ENCODE measurements at places on chromosomes 2 and 18. TPM values are rescaled to one million over a fixed set of nuclear protein-coding genes. Genes with fewer than 3 reads are reported as not detected.

DNA sequence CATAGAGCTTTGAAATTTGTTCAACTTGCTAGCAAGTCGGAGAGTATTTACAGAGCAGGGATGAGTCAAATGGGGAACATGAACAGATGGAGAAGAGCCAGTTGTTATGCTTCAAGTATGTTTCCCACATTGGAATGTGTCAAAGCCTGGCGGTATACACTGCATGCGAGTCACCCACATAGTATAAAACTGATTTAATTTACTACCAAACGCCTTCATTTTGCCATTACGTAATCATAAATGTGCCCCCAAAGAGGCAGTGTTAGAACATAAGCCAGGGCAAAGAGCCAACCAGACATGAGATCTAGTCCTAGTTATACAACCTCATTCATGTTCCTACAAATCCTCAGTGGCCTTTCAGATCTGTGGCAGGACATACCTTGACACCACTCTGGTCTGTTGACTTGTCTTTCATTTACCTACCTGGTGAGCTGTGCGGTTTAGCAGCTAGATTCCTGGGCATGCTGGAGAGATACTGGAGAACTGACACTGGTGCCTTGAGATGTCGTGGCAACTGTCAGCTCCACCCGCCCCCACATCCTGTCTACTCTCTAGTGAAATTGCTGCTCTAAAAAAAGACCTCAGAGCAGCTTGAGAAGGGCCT is 21.7 kb upstream of the NRP2 start:
- no peaks in the 10 kb centered on the region for H3K27me3 ChIP-seq
- H3K27ac ChIP-seq = no peak overlapping the region
- H3K4me1 ChIP-seq = peaks cover 30% of the 10 kb centered on the region
- peak; percentile 91 for DNase-seq
- H3K4me3 ChIP-seq = no peak overlapping the region
- H3K36me3 ChIP-seq = no peaks in the 10 kb centered on the region

- no peaks in the 10 kb centered on the region for H3K27me3 ChIP-seq
- peak overlapping the region; percentile 82 for H3K27ac ChIP-seq
- H3K4me1 ChIP-seq = peaks cover 31% of the 10 kb centered on the region
- H3K4me3 ChIP-seq = peak overlapping the region; percentile 96
- DNase-seq = no peak
Observed at GRCh38 chr18:24014986-24015638, 558 bp downstream of the TTC39C start.

DNA sequence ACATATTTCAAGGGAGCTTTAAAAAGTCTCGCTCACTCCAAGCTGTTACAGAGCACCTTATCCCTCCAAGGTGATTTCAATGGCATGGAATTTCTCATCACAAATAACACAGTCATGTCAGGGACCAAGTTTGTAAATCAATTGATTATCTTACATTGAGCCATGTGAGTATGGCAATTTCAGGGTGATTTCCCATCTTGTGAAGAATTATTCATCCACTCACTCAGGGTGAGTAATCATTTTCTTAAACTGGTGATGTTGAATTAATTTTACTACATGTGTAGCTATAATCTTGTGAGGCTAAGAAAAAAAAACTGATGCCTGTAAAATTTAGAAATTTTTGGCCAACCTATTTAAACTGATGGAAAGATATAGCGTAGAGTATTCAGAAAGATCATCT is 3.3 kb upstream of the ABCA12 start:
- no peaks in the 10 kb centered on the region for H3K36me3 ChIP-seq
- H3K4me3 ChIP-seq = no peak overlapping the region
- H3K27ac ChIP-seq = no peak overlapping the region
- DNase-seq = no peak
- H3K4me1 ChIP-seq = no peaks in the 10 kb centered on the region
- no peaks in the 10 kb centered on the region for H3K27me3 ChIP-seq

GRCh38 chr2:12766421-12766879 is 49.7 kb downstream of the TRIB2 start:
- peak; percentile 68 for DNase-seq
- no peak overlapping the region for H3K4me3 ChIP-seq
- H3K27ac ChIP-seq = no peak overlapping the region
- H3K4me1 ChIP-seq = no peaks in the 10 kb centered on the region
- no peaks in the 10 kb centered on the region for H3K36me3 ChIP-seq

- no peaks in the 10 kb centered on the region for H3K27me3 ChIP-seq
- H3K27ac ChIP-seq = no peak overlapping the region
- H3K36me3 ChIP-seq = no peaks in the 10 kb centered on the region
- no peak overlapping the region for H3K4me3 ChIP-seq
Observed at GRCh38 chr18:50097702-50098101, 97.2 kb downstream of the MYO5B start.

GRCh38 chr18:59488899-59489298 is 129.8 kb upstream of the LMAN1 start:
- DNase-seq = no peak
- no peak overlapping the region for H3K4me3 ChIP-seq
- no peaks in the 10 kb centered on the region for H3K36me3 ChIP-seq

DNA sequence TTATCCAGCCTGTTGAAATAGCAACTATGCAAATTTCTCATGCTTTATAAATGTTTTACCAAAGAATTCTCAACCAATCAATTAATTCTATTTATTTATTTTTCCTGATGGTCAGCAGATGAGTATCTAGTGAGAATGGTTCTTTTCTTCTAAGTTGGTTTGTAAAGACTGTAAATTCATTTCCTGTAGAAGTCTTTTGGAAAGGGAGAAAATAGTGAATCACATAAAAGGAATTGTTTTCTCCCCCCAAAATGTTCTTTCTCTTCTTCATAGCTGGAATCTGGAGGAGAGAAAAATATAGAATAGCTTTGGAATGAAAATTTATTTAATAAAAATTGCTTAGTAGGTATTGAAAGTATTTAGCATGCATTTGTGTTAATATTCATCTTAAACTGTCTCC is 836.1 kb upstream of the ZEB2 start:
- H3K36me3 ChIP-seq = no peaks in the 10 kb centered on the region
- no peaks in the 10 kb centered on the region for H3K27me3 ChIP-seq
- no peak for DNase-seq
- no peaks in the 10 kb centered on the region for H3K4me1 ChIP-seq
- H3K4me3 ChIP-seq = no peak overlapping the region

DNA sequence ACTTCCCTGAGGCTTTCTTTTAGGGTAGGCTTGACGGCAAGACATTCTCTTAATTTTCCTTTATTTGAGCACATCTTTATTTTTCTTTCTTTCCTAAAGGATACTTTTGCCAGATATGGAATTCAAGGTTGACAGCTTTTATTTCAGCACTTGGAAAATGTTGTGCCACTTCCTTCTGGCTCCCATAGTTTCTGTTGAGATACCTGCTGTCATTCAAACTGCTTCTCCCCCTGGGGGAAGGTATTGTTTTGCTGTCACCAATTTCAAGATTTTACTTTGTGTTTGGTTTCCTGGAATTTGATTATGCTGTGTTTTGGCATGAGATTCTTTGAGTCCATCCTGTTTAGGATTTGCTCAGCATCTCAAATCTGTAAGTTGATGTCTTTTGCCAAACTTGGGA is 39.1 kb upstream of the TWIST2 start:
- H3K4me1 ChIP-seq = no peaks in the 10 kb centered on the region
- H3K27ac ChIP-seq = no peak overlapping the region
- no peak overlapping the region for H3K4me3 ChIP-seq
- H3K36me3 ChIP-seq = no peaks in the 10 kb centered on the region
- no peaks in the 10 kb centered on the region for H3K27me3 ChIP-seq
- no peak for DNase-seq

GRCh38 chr2:84038866-84039265 is 420.2 kb downstream of the SUCLG1 start:
- no peak overlapping the region for H3K27ac ChIP-seq
- H3K36me3 ChIP-seq = no peaks in the 10 kb centered on the region
- H3K4me3 ChIP-seq = no peak overlapping the region
- DNase-seq = no peak

DNA sequence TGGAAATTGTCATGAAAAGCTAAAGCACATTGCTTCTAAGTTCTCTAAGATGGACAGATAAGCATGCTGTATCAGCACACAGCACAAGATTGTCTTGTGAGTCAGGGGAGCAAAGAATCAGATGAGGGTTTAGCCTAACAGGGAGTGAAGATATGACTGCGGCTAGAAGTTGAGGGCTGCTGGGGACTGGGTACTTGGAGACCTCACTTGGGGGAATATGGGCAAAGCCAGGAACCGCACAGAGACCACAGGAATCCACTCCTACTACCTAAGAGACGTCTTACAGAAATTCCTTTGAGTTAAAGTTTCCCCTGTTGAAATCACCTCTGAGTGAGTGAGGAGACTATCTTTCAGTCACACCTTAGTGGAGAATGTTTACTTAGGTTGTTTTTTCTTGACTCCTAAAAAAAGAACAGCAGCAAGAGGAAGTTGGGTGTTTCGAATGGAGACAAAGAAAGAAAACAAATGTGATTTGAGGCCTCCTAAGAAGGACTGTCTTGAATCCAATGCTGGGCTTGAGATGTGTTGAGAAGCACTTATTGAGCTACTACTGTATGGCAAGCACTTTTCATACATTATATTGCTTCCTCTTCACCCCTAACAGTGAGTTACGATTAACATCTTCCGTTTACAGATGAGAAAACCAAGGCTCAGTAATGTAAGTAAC is 100.7 kb downstream of the ANKRD44 start:
- H3K36me3 ChIP-seq = no peaks in the 10 kb centered on the region
- peaks cover 75% of the 10 kb centered on the region for H3K4me1 ChIP-seq
- no peaks in the 10 kb centered on the region for H3K27me3 ChIP-seq
- H3K27ac ChIP-seq = peak overlapping the region; percentile 25
- peak; percentile 39 for DNase-seq
- H3K4me3 ChIP-seq = no peak overlapping the region

Gene PAPOLG
- 14.8 TPM for total RNA-seq

Gene DARS1
- 129 TPM for total RNA-seq

Gene SETBP1
- 67.7 TPM for total RNA-seq

Gene TFPI
- total RNA-seq = 62.2 TPM

Gene TUBA4A
- 132 TPM for total RNA-seq
